ENCODE measurements at places on chromosomes 1 and 21.

DNA sequence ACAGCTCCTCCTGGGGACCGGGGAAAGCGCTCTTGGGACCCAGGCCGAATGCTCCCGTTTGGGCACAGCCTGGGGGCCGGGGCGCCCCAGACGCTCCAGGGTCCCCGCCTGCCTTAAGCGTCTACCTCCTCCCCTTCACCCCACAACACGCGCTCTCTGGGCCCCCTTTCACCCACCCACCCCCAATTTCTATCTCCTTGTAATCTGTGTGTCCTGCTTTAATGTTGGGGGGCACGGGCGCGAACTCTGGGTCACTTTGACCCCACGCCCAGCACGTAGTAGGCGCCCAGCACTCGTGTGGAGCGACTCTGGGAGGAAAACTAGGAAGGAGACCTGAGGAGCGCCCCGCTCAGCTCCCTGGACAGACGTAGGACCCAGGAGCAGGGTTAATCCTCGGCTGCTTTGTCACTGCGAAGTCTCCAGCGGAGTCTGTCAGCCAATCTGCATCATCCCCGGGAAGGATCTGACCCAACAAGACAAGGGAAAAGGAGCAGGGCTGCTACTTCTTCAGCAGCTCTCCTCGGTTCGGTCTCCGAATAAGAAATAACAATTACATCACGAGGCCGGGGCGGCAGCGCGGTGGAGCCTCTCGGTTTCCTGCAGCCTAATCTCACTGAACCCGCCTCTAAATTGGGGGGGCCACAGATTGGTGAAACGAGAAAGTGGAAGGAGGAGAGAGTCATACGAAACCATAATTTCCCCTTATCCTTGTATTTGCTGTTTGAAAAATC lies 757 bp upstream of the NRIP1 start:
- peak; percentile 48 for DNase-seq

DNA sequence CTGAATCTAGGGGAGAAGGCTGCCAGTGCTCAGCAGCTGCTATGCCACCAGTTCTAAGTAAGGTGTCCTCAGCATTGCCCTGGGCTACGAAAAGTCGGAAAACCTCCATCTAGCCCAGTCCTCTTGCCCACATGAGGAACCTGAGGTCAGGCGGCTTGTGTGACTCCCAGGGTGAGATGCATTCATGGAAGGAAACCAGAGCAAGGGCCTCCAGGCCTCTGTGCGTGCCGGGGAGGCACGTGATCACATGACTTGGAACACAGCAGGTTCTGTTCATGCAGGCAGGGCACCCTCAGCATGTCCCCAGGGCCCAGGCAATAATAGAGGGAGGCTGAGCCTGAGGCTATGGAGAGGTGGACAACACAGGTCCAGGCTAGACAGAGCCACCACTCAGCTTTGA lies 312.5 kb upstream of the DUSP10 start:
- DNase-seq: no peak

GRCh38 chr1:86356247-86356646 lies 39.9 kb downstream of the ODF2L start:
- DNase-seq: no peak

- no peak for DNase-seq
Measured at GRCh38 chr1:51289676-51290488, 40.5 kb downstream of the TTC39A start.

DNA sequence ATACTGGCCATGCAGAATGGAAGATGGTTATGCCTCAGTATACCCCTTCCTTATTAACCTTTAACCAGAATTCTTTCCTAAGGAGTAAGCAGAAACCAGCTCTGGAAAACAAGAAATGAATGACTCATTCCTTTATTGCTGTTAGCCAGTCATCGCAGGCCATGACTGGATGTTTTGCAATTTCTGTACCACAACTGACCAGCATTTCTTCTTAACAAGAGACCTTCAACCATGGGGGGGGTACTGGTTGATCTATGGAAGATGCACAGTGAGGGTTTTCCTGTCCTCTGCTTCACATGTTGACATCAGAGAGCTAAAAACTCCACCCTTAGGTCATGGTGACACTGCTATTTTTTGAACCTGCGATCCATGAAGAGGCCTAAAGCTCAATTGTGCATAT lies 28.0 kb upstream of the RNF2 start:
- DNase-seq: no peak

- no peak for DNase-seq
Measured at GRCh38 chr1:65056234-65056633, 89.9 kb upstream of the JAK1 start.

- DNase-seq: no peak
Measured at GRCh38 chr1:9808459-9808858, 15.3 kb downstream of the CLSTN1 start.

DNA sequence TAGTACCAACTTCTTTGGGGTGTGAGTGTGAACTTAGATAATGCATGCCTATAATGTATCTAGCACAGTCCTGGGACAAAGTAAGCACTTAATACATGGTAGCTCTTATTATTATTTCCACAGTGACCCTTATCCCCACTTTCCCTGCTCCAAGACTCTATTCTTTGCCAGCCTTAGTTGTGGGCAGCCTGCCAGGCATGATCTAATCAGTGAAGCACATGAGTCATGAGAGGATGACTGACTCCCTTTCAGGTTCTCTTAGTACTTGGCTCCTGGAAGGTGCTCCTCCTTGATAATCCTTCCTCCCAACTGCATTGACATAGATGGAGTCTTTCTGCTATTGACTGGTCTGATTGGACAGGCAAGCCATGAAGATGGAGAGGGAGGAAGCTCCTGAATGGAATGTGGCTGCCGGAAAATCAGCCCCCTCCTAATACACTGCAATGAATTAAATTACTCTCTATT lies 17.4 kb upstream of the GNG12 start:
- DNase-seq: no peak

DNA sequence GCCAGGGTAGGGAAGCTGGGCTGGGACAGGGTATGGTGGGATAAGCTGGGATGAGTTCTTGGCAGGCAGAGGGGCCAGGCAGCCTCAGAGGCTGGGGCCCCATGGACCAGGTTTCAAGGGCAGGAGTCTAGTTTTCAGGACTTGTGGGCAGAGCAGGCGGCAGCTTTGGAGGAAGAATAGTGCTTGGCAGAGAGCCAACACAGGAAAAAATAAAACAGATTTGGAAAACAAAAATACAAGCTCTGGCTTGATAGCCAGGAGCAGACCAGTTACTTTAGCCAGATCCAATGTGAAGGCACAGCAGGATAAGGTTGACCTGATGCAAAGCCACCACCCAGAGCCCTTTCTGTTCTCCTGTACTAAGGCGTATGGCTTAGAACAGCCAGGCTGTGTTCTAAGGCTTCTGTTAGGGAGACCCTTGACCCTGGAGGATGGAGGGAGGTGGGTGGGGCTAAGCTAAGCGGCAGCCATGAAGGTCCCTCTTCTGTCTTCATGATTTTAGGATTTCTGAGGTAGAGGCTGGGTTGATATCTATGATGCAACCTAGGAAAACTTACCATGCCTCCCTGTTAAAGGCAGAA lies 5.5 kb downstream of the TRAF5 start:
- DNase-seq: no peak

DNA sequence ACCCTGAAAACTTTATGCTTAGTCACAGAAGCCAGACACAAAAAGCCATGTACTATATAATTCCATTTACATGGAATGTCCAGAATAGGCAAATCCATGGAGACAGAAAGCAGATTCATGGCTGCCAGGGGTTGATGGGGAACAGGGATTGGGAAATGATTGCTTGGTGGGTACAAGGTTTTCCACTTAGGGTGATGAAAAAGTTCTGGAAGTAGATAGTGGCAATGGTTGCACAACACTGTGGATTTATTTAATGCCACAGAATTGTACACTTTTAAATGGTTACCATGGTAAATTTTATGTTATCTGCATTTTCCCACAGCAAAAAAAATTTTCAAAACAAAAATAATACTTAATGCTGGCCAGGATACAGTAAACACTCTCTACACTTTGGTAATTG lies 40.6 kb downstream of the ENAH start:
- DNase-seq: no peak

All from activated T-cell treated with anti-CD3 and anti-CD28 coated beads for 48 hours (primary cell).